ENCODE measurements at places on chromosomes 3 and 15.

DNA sequence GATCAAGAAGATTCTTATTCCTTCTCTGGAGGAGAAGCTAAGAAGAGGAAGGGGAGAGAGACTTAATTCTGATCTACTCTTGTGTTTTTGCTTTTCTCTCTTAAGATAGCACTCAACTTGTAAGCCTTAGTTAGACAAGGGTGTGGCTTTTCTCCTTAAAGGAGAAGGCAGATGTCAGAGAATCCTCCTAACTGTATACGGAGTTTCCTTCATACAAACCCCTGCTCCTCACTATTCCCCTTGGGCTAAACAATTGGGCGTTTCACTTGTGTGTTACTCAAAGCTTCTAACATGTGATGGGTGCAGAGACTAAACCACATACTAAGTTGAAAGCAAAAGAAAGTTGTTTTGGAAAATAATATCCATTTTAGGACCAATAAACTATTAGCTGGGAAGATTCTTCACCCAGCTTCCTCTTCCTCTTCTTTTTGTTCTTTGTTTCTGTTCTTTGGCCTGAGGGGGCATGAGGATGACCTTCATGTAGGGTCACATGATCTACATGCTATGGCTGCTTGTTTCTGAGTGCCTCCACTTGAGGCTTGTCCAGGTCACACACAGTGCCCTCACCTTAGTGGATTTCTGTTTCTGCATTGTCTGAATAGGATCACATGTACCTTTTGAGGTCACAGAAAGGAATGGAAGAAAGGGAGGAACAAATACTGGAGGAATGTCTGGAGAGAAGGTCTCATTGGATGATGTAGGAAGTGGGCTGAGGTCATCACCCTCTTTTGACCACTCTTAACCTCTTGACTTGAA lies 14.6 kb downstream of the SPINK8 start:
- no peak for DNase-seq

DNA sequence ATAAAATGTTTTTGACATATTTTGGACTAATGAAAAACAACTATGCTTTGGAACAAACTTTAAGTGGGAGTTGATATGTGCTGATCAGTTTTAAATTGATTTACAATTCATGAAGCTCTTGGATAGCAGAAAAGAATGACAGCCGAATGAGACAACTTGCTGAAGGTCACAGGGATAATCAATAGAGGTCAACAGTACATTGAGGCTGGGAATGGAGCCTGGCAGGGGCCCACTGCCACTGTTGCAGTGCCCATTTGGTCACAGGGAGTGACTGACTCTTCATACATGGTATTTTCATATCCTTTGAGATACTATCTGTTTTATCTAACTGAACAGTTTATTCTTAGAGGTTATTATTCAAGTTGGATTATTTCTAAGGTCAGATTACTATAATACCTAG lies 58.7 kb upstream of the EIF5A2 start:
- no peak for DNase-seq

GRCh38 chr3:124859025-124859424 lies 28.1 kb downstream of the ITGB5 start:
- no peak for DNase-seq

DNA sequence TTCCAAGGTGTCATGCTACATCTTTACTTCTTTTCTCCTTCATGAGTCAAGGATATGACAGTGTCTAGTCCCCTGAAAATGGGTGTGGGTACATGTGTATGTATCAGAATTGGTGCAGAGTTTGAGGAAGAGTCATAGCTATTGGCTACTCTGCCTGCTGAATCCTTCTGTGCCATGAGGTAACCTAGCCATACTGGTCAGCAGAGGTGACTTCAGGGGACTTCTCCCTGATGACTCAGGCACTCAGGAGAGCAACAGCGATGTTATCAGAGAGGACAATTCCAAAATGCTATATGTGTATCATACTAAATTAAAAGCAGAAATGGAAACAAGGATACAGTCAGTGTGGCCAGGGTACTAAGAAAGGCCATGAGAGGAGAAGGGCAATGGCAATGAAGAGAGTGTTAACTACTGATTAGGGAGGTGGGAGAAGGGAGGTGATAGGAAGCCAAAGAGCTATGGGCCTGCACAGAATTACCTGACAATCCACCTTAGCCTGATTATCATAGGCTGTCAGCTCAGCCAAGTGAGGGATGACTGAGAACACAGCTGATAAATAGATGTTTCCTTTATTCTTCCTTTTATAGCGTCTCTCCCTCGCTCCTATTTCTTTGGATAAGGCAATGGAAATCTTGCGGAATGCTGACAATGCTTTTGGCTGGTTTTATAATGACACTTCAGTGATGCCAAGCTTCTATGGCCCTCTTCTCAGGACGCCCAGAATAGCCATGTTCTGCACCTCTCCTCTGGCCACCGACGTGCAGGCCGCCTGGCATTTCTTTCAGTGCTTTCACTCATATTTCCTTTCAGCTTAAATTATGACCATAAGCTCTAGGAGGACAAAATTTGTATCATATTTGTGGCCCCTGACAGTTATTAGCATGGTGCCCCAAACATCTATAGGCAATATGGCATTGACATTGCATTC lies 90.6 kb downstream of the FGF12 start:
- DNase-seq: no peak

GRCh38 chr15:70826634-70827033 lies 27.3 kb downstream of the LARP6 start:
- no peak for DNase-seq

- DNase-seq: no peak
Measured at GRCh38 chr3:129311054-129311902, 32.6 kb downstream of the HMCES start.

GRCh38 chr3:18669374-18669773 lies 244.2 kb upstream of the SATB1 start:
- DNase-seq: no peak

DNA sequence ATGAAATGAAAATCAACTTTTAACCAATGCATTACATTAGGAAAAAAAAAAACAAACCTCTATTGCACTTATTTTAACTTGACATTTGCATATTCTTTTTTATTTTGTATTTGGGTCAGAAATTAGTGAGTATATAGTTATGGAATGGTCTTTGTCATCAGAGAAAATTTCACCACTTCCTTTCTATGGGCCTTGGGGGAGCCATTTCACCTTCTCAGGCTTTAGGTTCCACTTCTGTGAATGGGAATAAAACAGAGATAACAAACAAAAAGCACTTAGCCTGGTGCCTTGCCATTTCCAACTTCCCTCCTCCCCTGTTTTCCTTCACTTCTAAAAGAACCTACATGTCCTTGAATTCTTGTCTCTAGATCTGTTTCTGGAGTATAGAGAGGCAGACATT lies 168.0 kb upstream of the STT3B start:
- DNase-seq: no peak

DNA sequence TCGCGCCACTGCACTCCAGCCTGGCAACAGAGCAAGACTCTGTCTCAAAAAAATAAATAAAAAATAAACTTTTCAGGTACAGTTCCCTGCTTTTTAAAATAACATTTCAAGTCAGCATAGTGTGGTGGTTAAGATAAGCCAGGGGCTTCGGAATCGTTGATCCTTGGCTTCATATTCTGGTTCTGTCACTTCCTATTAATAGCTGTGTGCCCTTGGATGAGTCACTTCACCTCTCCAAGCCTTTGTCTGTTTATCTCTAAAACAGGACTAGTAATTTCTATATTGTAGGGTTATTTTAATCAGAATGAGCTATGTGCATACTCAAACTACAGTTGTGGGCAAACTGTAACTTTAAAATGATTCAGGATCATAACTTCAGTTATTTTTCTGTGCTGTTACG lies 53.8 kb upstream of the SENP5 start:
- DNase-seq: no peak

GRCh38 chr3:149771652-149772271 lies 19.5 kb upstream of the COMMD2 start:
- peak; percentile 15 for DNase-seq

GRCh38 chr3:98979296-98979695 lies 77.8 kb upstream of the DCBLD2 start:
- no peak for DNase-seq

- DNase-seq: peak; percentile 75
Measured at GRCh38 chr15:72722071-72722696, 36.2 kb downstream of the BBS4 start.
